ENCODE measurements at places on chromosomes 11 and 22.

GRCh38 chr11:44095506-44096359, at the start of gene EXT2:
Gene EXT2, plus strand, starts transcription at chr11:44095678. Its CDS starts 12,035 bp downstream, at chr11:44107713.
- peak; percentile 58 for DNase-seq

DNA sequence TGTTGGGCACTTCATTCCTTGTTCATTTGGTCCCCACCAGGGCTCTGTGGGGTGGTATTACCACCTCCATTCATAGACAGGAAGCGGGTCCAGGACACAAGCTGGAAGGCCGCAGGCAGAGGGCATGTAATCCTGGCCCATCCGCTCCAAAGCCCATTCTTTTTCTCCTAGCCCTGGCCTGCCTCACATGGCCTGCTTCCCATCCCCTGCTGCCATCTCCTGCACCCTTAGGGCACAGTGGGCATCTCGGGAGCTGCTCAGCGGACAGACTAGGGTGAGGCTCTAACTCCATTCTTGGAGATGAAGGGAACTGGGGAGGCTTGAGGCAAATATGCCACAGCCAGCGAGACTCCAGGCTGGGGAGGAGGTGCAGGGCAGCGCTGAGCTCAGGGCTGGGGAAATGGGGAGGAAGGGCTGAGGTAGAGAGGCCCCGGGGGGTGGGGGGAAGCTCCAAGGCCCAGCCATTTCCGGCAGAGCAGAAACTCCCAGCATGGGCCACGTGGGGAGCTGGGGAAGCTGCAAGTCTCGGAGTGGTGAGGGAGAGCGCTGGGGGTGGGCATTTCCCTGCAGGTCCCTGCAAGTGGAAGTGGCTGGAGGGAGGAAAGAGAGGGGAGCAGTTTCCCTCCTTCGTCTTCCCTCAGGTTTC, 14.3 kb upstream of the BCL9L start:
- no peak for DNase-seq

GRCh38 chr11:514606-515005, 7.6 kb upstream of the RNH1 start:
- no peak for DNase-seq

- DNase-seq = no peak
These were observed 10.9 kb downstream of the OMP start for GRCh38 chr11:77113382-77114088.

GRCh38 chr11:120792306-120792705, 231.6 kb upstream of the TBCEL start:
- DNase-seq = no peak

GRCh38 chr11:8834379-8834778, 76.6 kb upstream of the AKIP1 start:
- no peak for DNase-seq

Data from stimulated activated CD8-positive, alpha-beta memory T cell treated with anti-CD3 and anti-CD28 coated beads, Interleukin-4, amount 100 ng/mL, for 4 hours (primary cell).